Stimulated activated CD8-positive, alpha-beta memory T cell treated with anti-CD3 and anti-CD28 coated beads, Interleukin-7, amount 100 ng/mL, for 24 hours (primary cell): ENCODE measurements at places on chromosomes 3 and 15.

- DNase-seq: no peak
These were observed 185.5 kb downstream of the MBNL1 start for GRCh38 chr3:152454076-152454875.

- DNase-seq: no peak
These were observed 96.2 kb downstream of the CORO2B start for GRCh38 chr15:68674975-68675374.

DNA sequence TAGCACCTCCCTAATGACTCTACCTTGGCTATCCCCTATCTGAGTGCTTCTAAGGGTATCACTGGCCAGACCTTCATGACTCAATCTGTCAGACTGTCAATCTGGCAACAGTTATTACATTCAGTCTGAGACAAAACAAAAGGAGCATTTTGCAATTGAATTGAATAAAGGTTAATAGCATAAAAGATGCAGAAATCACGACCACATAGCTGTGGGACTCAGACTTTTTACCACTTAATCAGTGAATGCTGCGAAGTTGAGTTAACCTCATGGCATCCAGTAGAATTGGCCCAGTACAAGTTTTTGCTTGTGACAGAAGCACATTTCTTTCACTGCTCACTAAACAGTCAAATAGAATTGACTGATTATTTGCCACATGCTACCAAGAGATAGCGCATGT is 480.7 kb upstream of the DPPA4 start:
- no peak for DNase-seq

DNA sequence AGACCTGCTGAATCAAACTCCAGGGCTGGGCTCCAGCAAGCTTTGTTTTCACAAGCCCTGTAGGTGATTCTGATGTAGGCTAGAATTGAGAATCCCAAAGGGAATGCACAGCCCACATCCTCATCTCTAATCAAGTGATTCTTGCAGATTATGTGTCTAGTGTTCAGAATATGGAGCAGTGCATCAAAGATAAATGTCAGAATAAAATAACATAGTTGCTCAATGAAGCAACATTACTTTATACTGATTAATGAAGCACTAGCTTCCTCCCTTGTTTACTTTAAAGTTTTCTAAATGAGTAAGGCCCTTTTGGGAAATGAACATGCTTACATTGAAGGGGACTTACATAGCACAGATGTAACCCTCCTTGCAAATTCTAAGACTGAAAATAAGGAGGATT is 39.2 kb downstream of the NUP210 start:
- DNase-seq: no peak

DNA sequence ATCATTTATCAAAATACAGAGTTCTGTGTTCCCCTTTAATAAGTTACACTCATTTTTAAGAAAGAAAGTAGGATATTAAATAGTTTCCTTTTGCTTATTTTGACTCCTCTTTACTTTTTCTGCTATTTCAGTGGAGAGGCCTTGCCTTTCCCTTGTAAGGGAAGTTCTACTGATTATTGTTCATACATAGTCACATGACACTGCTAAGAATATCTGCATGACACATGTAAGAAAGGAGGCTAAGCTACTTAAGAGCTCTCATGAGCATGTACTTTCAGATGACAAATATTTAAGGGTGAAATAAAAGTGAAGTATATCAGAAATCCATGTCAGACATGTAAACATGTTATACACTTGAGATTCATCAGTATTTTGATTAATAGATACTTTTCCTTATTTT is 39.0 kb downstream of the MYRIP start:
- DNase-seq: no peak

- DNase-seq: no peak
These were observed 36.9 kb downstream of the PCSK6 start for GRCh38 chr15:101452572-101452971.

- DNase-seq: no peak
These were observed 51.1 kb upstream of the WNT5A start for GRCh38 chr3:55538158-55538557.

DNA sequence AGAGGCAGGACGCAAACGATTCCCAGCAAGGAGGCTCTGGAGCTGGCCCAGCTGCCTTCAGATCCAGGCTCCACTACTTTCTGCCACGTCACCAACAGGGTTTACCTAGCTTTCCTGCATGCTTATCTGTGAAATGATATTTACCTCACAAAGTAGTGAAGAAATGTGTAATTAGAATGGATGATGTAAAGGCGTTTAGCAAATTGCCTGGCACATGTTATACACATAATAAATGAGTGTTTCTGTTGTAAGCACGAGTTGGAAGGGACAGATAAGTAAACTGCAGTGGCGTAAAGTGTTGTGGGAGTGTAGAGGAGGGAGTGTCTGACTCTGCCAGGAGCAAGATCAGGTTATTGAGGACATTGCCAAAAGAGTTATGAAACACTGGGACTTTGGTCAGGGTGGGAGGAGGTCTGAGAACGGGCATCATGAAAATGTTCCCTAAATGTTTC is 3.5 kb upstream of the CHAC1 start:
- DNase-seq: no peak

DNA sequence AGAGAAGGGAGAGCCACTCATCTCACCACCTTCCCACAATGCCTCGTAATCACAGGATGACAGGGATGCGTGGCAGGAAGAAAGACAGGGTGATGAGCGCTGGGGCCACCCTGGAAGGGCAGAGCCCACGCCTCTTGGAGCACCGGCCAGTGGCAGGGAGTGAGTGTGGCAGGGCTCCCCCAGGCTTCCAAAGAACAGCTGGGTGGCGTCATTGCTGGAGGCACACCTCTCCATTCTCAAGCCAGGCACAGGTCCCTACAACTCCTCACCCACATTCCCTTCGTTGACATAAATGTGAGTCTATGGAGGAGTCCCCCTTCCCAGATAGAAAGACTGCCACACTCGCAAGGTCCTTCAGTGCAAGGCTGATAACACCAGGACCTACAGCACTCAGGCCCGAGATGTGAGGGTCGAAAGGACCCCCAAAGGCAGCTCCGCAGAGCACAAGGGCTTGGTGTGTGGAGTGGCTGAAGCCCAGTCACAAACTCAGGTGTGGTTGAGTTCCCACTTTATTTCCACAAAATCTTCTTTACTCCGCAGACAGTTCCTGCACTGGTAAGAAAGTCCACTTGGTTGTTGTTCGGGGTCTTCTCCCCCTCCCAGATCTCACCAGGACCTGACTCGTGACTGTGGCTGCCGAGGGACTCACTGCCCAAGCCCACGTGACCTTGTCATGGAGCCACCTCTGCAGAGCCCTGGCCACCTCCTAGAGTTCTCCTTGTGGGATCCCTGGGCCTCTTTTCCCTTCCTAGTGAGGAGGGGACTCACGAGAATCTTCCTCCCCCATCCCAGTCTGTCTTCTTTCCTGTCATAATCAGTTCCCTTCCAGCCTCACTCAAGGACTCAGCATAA is 22.4 kb upstream of the CORO2B start:
- DNase-seq: no peak

DNA sequence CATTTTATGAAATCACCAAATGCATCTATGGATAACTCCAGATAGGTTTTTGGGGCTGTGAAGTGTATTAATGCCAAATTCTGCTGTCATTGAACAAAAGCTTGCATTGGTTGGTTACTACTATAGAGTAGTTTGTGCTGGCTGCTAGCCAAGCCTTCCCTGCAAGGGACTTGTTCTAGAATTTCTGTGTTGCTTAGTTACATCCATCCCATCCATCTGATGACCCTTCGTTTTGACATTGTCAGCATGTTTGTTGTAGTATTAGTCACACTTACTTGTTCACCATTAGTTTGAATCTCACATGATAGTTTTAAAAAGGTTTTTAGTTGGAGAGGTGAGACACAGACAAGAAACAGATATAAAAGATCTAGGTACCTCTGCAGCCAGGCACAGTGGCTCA is 7.0 kb upstream of the NIPA2 start:
- DNase-seq: no peak

- DNase-seq: peak; percentile 55
These were observed 96.1 kb upstream of the CHD2 start for GRCh38 chr15:92803852-92804609.

- DNase-seq: no peak
These were observed 79.6 kb downstream of the TP63 start for GRCh38 chr3:189710620-189711402.

- DNase-seq: no peak
These were observed 40.9 kb upstream of the SMAD3 start for GRCh38 chr15:67024314-67024997.

DNA sequence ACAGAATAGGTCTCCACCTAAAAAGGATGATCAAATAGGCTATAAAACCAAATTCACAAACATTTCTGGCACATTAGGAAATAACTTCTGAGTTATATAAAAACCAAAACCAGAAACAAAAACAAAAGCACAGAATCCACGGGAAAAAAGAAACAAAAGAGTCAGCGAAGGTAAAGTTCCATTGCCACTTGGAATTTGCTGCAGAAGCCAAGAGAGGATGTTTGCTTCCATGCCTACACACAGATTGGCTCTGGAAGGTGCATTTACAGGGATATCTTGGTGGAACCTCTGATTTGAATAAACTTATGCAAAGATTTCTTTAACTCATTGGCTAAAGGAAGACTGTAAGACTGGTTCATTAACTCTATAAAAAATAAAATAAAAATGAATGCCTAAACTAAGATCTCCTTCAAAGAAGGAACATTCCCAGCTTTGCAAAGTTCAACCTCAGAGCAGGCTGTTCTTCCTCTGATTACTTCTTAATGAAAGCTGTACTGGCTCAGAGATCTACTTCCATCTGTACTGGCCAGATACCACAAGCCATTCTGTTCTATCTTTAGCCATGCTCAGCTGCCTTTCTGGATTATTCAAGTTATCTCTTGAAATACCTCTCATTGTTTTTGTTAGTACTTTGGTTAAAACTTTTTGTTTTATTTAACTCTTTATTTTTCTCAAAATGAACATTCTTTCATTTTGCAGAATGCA is 537.5 kb upstream of the CCDC54 start:
- no peak for DNase-seq

DNA sequence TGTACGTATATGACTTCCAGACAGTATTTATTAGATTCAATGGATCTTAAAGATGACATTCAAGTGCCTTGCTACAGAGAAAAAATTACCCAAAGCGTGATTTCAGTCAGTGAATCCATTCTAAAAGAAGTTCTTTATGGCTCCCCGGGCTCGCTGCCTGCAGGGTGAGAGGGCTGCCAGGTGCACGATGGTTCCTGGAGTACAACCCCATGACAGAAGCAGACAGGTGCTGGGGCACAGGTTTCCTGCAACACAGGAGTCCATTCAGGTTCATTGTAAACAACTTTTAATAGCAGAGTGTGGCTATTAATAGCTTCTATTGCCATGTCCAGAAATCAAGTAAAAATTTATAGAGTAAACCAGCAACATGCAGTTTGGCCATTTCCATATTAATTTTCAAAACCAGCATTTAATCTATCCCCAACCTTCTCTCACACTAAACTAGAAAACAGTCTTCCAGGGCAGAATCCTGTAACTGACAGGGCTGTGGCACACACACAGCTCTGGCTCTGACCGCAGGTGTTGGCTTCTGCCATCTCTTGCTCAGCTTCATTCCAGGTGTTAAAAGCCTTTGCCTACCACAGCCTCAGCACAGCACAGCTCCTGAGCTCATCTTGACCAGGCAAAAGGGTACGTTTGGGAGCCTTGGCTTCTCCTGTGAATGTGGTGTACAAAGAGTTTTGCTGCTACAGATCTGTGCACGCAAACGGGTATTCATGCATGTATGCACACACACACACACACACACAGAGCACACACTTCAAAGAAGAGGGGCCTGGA is 185.9 kb downstream of the MEX3B start:
- no peak for DNase-seq

DNA sequence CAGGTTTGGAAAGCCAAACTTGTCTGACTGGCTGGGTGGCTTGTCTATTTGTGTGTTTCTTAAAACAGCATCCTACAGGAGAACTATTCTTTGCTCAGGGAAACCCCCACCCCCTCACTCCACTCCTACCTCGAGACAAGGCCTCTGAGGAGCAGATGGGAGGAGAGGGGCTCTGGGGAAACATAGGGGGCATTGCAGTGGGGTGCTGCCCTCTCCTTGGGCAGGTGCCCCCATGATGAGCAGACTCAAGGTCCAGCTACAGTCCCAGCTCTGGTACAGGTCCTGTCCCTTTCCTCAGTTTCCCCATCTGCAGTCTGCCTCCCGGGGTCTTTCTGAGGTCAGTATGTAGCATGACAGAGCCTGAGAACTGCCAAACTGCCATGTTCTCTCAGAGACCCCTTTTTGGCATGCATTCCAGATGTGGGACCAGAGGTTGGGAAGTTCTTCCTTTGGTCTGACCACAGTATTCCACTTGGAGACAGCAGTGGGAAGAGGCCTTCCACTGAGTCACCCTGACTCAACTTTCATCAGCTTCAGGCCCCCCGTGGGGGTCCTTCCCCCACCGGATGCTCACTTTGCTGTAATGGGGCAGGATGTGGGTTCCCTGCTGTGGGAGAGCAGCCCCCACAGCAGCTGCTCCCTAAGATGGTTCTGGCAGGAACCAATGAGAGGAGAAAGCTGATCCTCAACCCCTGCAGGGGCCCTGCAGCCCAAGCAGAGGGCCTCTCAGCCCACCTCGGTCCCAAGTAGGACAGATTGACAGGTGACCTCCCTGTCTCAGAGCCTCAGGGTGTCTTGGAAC is 32.3 kb upstream of the CYP11A1 start:
- DNase-seq: no peak

- no peak for DNase-seq
These were observed 39.9 kb downstream of the SCN5A start for GRCh38 chr3:38609386-38610111.

DNA sequence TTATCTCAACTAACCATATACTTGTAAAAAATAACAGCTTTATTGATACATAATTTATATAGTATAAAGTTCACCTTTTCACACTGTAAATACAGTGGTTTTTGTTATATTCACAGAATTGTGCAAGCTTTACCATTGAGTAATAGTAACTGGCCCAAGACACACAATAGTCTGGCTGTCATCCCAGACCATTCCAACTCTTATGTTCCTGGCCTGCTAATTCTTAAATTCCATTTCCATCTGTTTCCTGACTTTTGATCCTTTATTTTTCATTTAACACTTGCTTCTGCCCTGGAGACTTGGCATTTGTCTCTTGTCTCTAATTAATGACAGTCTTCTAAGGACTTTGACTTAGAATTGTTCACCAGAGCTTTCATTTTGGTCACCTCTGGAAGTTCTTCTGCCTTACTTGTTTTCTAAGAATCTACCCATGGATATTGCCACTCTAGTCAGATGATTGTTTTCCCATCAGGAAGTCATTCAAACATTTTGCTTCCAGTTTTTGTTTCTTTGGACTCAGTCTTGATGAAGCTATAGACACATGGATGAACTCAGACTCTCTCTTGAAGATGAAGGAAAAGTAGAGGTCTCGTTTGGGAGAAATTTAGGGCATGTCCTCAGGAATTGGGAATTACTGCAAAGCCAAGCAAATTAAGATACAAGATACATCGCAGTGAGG is 27.2 kb upstream of the PLSCR4 start:
- no peak for DNase-seq

DNA sequence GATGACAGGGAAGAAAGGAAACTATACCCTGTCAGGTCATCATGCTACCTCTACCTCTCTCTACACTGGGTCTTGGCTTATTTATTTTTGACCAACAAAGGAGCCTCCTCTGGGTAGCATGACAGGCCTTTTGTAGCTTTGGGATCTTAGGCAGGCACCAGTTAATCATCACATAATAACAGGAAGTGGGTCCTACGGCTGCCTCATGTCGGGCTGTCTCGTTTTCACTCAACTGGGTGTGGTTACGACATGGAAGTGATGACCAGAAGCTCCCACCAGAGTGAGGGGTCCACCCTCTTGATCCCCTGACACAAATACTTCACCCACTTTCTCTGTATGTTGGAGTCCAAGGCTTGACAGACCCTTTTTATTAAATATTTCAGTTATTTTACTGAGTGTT is 105.3 kb downstream of the CD47 start:
- no peak for DNase-seq

GRCh38 chr3:158976966-158977365 is 175.1 kb downstream of the MFSD1 start:
- DNase-seq: no peak
